ENCODE measurements at places on chromosomes 7 and 10. TPM values are rescaled to one million over a fixed set of nuclear protein-coding genes. Genes with fewer than 3 reads are reported as not detected.

GRCh38 chr7:5064391-5065106 lies 18.9 kb downstream of the RBAK start:
- DNase-seq: no peak

GRCh38 chr10:119058010-119058409 lies 22.6 kb downstream of the EIF3A start:
- DNase-seq: no peak

RBP4 gene
- 9.4 TPM for total RNA-seq

DNA sequence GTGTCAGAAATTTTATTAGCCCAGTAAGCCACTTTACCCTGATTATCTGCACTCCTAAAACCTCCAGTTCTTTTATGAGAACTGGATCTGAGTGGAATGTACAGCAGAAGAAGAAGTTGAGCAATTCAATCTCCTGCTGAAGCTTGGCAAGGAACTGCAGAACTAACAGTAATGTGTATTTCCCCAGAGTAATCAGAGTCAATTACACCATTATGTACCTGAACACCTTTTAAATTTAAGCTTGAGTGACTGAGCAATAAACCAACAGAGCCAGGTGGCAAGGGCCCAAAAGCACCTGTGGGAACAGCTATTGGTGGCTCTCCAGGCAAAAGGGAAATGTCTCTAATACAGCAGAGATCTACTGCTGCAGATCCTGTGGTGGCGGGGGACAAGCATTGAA lies 40.1 kb upstream of the AKR1C2 start:
- no peak for DNase-seq

ADAM22 gene
- total RNA-seq: 6.0 TPM

GRCh38 chr7:13159467-13160184 lies 472.2 kb downstream of the ARL4A start:
- no peak for DNase-seq
